WTC11 (cell line): ENCODE measurements at places on chromosomes 2 and 18.

GRCh38 chr2:133061874-133062593 lies 392.0 kb upstream of the LYPD1 start:
- no peaks in the 10 kb centered on the region for H3K4me1 ChIP-seq
- no peak for DNase-seq

DNA sequence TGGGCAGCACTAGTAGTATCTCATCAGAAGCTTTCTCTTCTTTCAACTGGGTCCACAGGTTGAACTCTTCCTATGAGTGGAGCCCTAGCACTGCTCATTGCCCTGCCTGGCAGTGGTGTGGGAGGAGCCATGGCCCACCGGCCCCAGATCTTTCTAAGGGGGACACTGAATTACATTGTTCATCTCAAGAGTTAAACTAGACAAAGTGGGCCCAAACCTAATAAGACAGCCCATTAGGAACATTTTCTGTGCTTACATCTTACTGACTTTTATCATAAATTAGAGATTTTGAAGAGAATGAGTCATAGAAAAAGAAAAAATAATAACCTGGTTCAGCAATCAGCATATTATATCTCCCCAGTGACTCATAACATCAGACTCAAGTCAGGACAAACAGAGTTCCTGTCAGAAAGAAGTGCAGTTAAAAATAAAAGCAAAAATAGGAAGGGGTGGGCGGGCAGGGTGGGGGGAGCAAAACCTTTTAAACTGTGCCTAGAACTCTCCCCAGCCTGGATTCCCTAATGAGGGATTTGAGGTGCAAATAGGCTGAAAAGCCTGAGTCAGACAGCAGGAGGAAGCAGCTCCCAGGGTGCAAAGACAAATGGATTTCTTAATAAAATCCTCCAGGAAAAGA lies 161.6 kb upstream of the TRIB2 start:
- H3K36me3 ChIP-seq: no peaks in the 10 kb centered on the region; the same call in 1 of the 2 replicates
- DNase-seq: no peak
- no peaks in the 10 kb centered on the region for H3K27me3 ChIP-seq
- H3K4me1 ChIP-seq: peaks cover 20% of the 10 kb centered on the region
- no peak overlapping the region for H3K4me3 ChIP-seq
- no peak overlapping the region for H3K27ac ChIP-seq

GRCh38 chr2:83063933-83064332 lies 1395.1 kb downstream of the SUCLG1 start:
- DNase-seq: no peak
- peaks cover under 1% of the 10 kb centered on the region for H3K36me3 ChIP-seq
- H3K27me3 ChIP-seq: peaks cover 9% of the 10 kb centered on the region
- H3K4me3 ChIP-seq: no peak overlapping the region

GRCh38 chr18:59272221-59272888 lies 899 bp downstream of the RAX start:
- DNase-seq: peak; percentile 43
- H3K4me3 ChIP-seq: peak overlapping the region; percentile 54
- no peaks in the 10 kb centered on the region for H3K36me3 ChIP-seq
- H3K4me1 ChIP-seq: peaks cover 60% of the 10 kb centered on the region

DNA sequence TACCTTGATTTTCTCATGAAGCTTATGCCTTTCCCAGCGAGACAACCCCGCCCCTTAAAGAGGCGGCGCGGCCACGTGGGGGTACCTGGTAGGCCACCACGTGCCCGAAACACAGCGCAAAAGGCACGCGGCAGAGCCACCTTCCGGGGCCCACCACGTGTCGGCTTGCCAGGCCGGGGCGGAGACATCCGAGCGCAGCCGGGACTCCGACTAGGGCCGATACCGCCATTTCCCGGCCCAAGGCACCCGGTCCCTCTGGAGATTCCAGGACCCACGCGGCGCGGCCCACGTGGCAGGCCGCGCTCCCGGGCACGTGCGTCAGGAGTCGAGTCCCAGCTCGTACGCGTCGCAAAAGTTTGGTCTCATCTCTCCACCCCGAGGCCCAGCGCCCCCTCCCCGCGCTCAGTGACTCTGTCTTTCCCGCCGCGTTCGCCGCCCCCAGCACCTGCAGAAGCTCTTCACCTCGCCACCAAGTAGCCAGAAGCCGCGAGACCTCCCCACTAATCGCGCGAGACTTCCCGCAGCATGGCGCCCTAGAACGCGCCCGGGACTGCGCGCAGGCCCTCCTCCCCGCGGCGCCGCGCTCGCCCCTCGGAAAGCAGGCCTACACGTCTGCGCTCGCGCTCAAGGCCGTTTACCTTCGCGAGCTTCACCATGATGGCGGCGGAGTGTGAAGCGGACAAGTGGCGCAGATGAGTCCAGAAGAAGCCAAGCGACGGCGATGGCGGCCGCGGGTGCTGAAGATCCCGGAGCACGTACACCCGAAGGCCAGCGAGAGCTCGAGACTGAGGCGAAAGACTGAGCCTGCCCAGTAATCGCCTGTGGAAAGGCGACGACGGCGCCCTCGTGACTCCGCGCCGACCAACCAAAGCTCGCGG lies at the start of gene NCL:
TSS of gene NCL (minus strand) at position 787 of the 878 bp plus-strand sequence. CDS start at position 656, 131 bp downstream.
- H3K4me3 ChIP-seq: peak within 1 kb of the TSS; percentile 98
- 0 out of 2 replicates have a peak, but pooled peaks cover 3% of the 10 kb centered on the region for H3K27me3 ChIP-seq
- peak; percentile 84 for DNase-seq
- H3K27ac ChIP-seq: peak within 1 kb of the TSS; percentile 99
- peaks cover 51% of the 10 kb centered on the region for H3K36me3 ChIP-seq

DNA sequence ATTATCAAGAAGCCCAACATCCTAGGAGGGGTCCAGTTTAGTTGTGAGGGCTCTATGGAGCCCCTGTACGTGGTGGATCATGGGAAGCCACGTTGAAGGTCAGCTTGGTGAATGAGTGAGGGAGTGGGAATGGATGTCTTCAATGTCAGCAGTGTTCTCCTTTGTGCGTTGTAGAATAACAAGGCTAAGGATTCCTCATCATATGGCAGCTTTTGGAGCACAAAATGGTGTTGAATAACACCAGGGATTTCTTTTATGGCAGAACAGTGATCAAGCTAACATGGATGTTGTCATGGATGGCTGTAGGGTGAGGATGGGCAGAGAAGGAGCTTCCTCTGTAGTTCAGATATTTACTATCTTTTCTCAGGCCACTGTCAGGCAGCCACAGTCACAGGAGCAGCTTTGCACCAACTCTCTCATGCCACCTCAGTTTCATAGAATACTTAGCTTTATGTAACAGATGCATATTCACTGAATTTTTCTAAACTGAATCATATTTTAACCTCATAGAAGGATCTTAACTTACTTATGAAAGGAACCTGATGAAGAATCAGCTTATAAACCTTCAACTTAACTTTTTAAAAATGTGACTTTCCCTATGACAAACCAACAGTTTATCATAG lies 284.5 kb upstream of the EPAS1 start:
- no peaks in the 10 kb centered on the region for H3K27me3 ChIP-seq
- peaks cover 7% of the 10 kb centered on the region; the same call in 1 of the 2 replicates for H3K36me3 ChIP-seq
- no peak for DNase-seq
- no peak overlapping the region for H3K27ac ChIP-seq
- H3K4me3 ChIP-seq: no peak overlapping the region
- H3K4me1 ChIP-seq: peaks cover 49% of the 10 kb centered on the region

DNA sequence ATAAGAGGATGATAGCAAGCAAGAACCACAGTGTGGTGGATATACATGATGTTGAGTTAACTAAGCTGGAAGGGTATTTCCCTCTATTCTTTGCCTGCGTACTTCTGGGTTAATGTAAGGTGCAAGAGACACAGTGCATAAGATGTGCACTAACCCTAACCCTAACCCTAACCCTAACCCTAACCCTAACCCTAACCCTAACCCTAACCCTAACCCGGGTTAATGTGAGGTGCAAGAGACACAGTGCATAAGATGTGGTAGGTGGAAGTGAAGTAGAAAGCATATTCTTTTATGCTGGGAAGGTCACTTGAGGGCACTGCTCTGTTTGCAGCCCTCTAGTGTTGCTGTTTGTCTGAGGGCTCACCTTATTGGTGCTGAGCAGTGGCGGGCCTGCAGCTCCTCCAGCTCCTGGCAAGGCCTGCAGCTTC lies 181.5 kb upstream of the ITGA4 start:
- H3K27ac ChIP-seq: no peak overlapping the region
- H3K36me3 ChIP-seq: no peaks in the 10 kb centered on the region
- no peaks in the 10 kb centered on the region for H3K27me3 ChIP-seq
- DNase-seq: peak; percentile 13
- no peaks in the 10 kb centered on the region for H3K4me1 ChIP-seq

DNA sequence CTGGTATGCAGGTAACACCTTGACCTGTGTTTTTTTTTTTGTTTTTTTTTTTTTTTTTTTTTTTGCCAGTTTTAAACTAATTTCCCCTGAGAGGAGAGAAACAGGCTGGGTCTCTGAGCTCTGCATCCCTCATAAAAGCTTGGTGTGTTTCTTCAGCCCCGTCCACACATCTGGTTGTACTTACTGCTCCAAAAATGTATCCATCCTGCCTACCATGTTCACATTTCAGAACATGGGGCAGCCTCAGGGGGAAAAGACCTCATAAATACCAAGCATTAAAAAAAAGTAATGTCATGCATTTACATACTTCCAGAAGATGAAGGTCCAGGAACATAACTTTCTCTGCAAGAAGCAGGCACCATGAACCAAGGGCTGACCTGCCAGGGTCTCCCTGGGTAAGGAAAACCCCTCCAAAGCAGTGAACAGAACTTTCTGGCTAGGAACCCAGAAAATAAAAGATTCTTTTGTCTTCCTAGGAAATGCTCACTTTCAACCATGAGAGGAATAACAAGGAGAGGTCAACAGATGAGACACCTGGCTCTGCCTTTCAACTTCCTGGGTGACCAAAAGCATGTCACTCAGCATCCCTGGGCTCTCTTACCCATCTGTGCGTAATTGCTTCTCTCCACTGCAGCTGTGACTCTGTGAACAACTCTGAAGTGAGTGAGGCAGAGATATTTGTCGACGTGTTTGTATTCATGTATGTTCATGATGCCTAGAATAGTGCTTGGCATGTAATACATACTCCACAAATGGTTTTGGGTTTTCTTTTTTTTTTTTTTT lies 118.6 kb downstream of the MCFD2 start:
- no peak overlapping the region for H3K4me3 ChIP-seq
- no peak overlapping the region for H3K27ac ChIP-seq
- H3K27me3 ChIP-seq: no peaks in the 10 kb centered on the region

GRCh38 chr2:191404568-191404991 lies 159.4 kb downstream of the MYO1B start:
- H3K27me3 ChIP-seq: no peaks in the 10 kb centered on the region
- H3K4me3 ChIP-seq: no peak overlapping the region

- H3K27ac ChIP-seq: no peak overlapping the region
- DNase-seq: peak; percentile 16
- peaks cover 9% of the 10 kb centered on the region for H3K27me3 ChIP-seq
- H3K36me3 ChIP-seq: peaks cover 11% of the 10 kb centered on the region
Observed at GRCh38 chr2:197760293-197760657, 24.8 kb downstream of the BOLL start.

- H3K4me1 ChIP-seq: no peaks in the 10 kb centered on the region
- no peak overlapping the region for H3K4me3 ChIP-seq
- H3K27ac ChIP-seq: no peak overlapping the region
- H3K27me3 ChIP-seq: peaks cover 16% of the 10 kb centered on the region
Observed at GRCh38 chr2:77169426-77169825, 352.8 kb downstream of the LRRTM4 start.

DNA sequence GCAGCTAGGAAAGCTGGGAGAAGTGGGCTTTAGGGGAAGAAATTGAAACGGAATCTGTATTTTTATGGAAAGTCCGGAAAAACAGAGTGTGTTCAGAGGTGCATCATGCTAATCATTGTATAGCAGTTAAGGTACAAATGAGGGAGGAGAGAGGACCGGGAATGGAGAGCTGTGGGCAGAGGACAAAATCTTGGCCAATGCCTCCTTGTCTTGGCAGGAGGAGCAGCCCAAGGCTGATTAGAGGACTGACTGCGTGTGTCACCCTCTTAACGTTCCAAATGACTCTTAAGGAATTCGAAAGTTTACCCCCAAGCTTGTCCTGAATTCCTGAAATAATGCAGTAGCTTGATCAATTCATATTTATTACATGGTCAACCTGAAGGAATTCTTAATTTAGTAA lies 81.0 kb downstream of the ZNF236 start:
- H3K4me3 ChIP-seq: no peak overlapping the region
- peaks cover 23% of the 10 kb centered on the region for H3K36me3 ChIP-seq
- peak overlapping the region; percentile 42; the same call in 1 of the 2 replicates for H3K27ac ChIP-seq
- no peak for DNase-seq

- no peak overlapping the region for H3K27ac ChIP-seq
- no peaks in the 10 kb centered on the region for H3K27me3 ChIP-seq
- H3K4me1 ChIP-seq: peaks cover 14% of the 10 kb centered on the region
- DNase-seq: no peak
Observed at GRCh38 chr2:191170301-191170636, 19.5 kb upstream of the STAT4 start.

- no peak overlapping the region for H3K4me3 ChIP-seq
- H3K4me1 ChIP-seq: peaks cover 6% of the 10 kb centered on the region
- no peaks in the 10 kb centered on the region for H3K36me3 ChIP-seq
- H3K27me3 ChIP-seq: no peaks in the 10 kb centered on the region
Observed at GRCh38 chr2:3238951-3239841, 138.4 kb downstream of the EIPR1 start.

- DNase-seq: peak; percentile 40
- 0 out of 2 replicates have a peak, but pooled peaks cover 4% of the 10 kb centered on the region for H3K4me1 ChIP-seq
- H3K27me3 ChIP-seq: no peaks in the 10 kb centered on the region
- H3K27ac ChIP-seq: no peak overlapping the region
- no peaks in the 10 kb centered on the region for H3K36me3 ChIP-seq
Observed at GRCh38 chr18:34031810-34032209, 192.9 kb downstream of the NOL4 start.

DNA sequence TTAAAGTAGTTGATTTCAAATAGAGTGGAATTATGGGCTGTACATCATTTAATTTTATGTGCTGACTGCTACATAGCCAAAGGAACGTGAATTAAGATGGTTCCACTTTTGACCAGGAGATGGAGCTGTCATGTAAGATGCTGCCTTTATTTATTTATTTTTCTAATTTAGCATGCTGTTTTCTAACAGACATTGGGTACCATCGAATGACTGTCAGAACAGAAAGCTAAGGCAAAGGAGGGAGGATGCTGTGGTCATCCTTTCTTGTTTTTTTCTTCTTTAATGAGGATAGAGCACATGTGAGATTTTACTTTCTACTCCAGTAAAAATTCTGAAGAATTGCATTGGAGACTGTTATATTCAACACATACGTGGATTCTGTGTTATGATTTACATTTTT lies at the start of gene SCN2A:
TSS of gene SCN2A (plus strand) at position 185 of the 400 bp plus-strand sequence. CDS start 56,410 bp downstream, outside the sequence.
- no peak for DNase-seq
- H3K36me3 ChIP-seq: no peaks in the 10 kb centered on the region
- no peaks in the 10 kb centered on the region for H3K27me3 ChIP-seq
- H3K4me1 ChIP-seq: peaks cover 4% of the 10 kb centered on the region; the same call in 1 of the 2 replicates
- no peak within 1 kb of the TSS for H3K4me3 ChIP-seq

DNA sequence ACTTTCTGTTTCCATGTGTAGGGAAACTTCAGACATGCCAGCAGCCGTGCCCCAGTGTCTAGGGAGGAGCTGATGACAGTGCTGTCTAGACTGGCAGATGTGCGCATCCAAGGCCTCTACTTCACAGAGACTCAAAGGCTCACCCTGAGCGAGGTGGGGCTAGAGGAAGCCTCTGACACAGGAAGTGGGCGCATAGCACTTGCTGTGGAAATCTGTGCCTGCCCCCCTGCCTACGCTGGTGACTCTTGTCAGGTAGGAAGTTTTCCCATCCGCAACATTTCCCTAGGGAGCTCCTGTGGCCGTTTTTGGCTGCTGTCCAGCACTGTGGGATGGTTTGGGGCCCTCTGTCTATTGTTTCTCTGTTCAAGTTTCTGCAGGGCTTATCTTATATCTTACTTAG lies 143.1 kb upstream of the TTC39C start:
- H3K4me3 ChIP-seq: no peak overlapping the region
- no peaks in the 10 kb centered on the region for H3K36me3 ChIP-seq
- no peak for DNase-seq
- no peaks in the 10 kb centered on the region for H3K27me3 ChIP-seq
- H3K4me1 ChIP-seq: peaks cover 25% of the 10 kb centered on the region
